Karpas-422 (cell line): ENCODE measurements at places on chromosomes 11 and 22. TPM values are rescaled to one million over a fixed set of nuclear protein-coding genes. Genes with fewer than 3 reads are reported as not detected.

GRCh38 chr11:20353829-20354434, 9.6 kb upstream of the HTATIP2 start:
- peak; percentile 59 for DNase-seq

SCGB1C1 gene
- total RNA-seq: not detected in 2 replicates

DNA sequence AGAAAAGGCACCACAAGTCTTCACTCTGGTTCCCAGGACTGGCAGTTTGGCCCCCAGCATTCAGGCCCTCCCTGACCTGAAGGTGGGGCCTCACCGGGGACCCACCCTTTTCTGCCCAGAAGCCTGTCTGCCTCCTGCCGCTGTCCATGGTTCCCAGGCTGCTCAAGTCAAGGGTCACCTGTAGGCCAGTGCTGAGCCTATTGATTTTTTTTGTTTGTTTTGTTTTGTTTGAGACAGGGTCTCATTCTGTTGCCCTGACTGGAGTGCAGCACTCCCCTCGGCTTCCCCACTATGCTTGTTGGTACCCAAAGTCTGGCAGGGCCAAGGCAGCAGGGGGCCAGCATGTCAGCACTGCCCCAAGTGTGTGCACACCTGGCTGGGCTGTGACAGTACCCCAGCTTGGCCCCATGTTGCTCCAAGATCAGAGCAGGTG, 11.0 kb upstream of the MED17 start:
- DNase-seq: no peak

DNA sequence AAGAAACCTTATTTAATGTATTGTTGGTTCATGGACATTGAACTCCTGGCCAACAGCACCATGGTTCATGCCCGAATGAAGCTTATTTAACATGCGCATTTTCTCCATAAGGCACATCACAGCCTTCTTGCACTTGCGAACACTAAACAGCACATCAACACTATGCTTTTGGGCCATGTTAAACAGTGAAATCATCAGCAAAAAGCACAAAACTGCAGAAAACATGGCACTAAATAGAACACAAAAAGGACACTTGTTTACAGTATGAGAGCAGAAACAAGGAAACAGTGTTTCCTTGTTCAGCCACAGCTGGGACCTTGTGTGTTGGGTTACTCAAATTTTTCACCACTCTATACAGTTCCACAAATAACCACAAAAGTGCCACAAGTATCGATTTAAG, 122.3 kb downstream of the MSANTD4 start:
- DNase-seq: no peak

ADM2 gene
- total RNA-seq: 0.79 and 1.4 TPM in 2 replicates

SLC22A9 gene
- not detected in 2 replicates for total RNA-seq

- DNase-seq: peak; percentile 61
Measured at GRCh38 chr11:102422817-102423712, 29.5 kb downstream of the TMEM123 start.

SLC22A25 gene
- not detected in 2 replicates for total RNA-seq
